ENCODE measurements at places on chromosomes 6 and 20.

GRCh38 chr6:134702279-134702678 is 247.6 kb downstream of the ALDH8A1 start:
- no peak for DNase-seq

- peak; percentile 42 for DNase-seq
Observed at GRCh38 chr6:122789182-122790027, at the start of gene SMPDL3A. Gene SMPDL3A (plus strand): TSS chr6:122789258. CDS start chr6:122789347, 89 bp downstream.

GRCh38 chr6:139846538-139847456 is 472.3 kb upstream of the CITED2 start:
- no peak for DNase-seq

DNA sequence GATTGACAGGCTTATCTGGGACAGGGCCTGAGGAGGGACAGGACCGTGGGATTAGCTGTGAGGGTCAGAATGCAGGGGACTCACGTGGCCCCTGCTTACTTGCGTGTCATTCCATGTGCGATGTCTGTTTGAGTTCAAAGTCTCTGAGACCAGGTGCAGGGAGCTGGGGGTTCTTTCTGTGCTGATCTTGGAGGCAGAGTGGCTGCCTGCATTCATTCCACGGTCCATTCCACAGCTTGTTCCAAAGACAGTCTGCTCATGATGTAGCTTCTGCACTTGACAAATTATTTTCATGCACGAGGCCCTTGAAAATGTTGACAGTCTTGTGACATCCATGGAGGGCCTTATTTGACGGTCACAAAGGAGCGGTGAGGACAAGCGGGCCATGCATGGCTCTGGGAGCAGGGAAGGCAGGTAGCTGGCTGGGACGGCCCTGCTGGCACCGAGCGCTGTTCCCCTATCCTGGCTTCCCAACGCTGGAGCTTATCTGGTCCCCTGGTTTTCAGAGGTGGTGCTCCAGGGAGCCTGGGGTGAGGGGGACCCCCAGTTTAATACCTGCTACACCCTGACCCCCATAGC is 156.3 kb upstream of the RNF24 start:
- peak; percentile 90 for DNase-seq

Data from HuH-7.5 (cell line).